ENCODE measurements at places on chromosomes 7 and 10. TPM values are rescaled to one million over a fixed set of nuclear protein-coding genes. Genes with fewer than 3 reads are reported as not detected.

The GDF10 gene
- total RNA-seq = 0.89 TPM

The OTUD1 gene
- total RNA-seq = 5.3 TPM

The ELAPOR2 gene
- total RNA-seq = 2.3 TPM

The HKDC1 gene
- not detected for total RNA-seq

The LIPK gene
- total RNA-seq = not detected

The CALHM1 gene
- not detected for total RNA-seq

The WDR86 gene
- total RNA-seq = not detected

The TDRD1 gene
- total RNA-seq = 0.25 TPM

The FAM131B gene
- total RNA-seq = 2.3 TPM

The NRG3 gene
- total RNA-seq = not detected

The ZCCHC24 gene
- total RNA-seq = 1.5 TPM

The WDR91 gene
- 29.1 TPM for total RNA-seq

The CDH23 gene
- 0.25 TPM for total RNA-seq

The ZNF503 gene
- 0.36 TPM for total RNA-seq

The ARHGAP22 gene
- total RNA-seq = not detected

The GALNT17 gene
- total RNA-seq = not detected

The MGAM2 gene
- not detected for total RNA-seq

The ELMO1 gene
- total RNA-seq = 67.7 TPM

The CLRN3 gene
- not detected for total RNA-seq

The DENND10 gene
- 19.9 TPM for total RNA-seq

The MYOZ1 gene
- total RNA-seq = not detected

The UTF1 gene
- not detected for total RNA-seq

The ITGA8 gene
- total RNA-seq = not detected

The INHBA gene
- 0.06 TPM for total RNA-seq

The TLL2 gene
- not detected for total RNA-seq

The RNF32 gene
- total RNA-seq = 0.57 TPM

The CRYGN gene
- not detected for total RNA-seq

The SP8 gene
- not detected for total RNA-seq

The NUTM2D gene
- 1.6 TPM for total RNA-seq

The NPSR1 gene
- not detected for total RNA-seq

The ADD3 gene
- 31.4 TPM for total RNA-seq

The RET gene
- total RNA-seq = 0.04 TPM

The OR2F2 gene
- not detected for total RNA-seq

The PRR15 gene
- total RNA-seq = not detected

The SLC26A5 gene
- not detected for total RNA-seq

The TYSND1 gene
- 17.1 TPM for total RNA-seq

The GLI3 gene
- total RNA-seq = 0.15 TPM

The TRPV5 gene
- not detected for total RNA-seq

The ARHGAP21 gene
- total RNA-seq = 34.3 TPM

The HMX3 gene
- 0.25 TPM for total RNA-seq

The IL2RA gene
- 1,215 TPM for total RNA-seq

The SMIM30 gene
- 56.8 TPM for total RNA-seq

The SPAM1 gene
- not detected for total RNA-seq

The ZP3 gene
- 1.5 TPM for total RNA-seq
